CD4-positive, alpha-beta T cell treated with Interleukin-2 at 100 ng/mL for 4 hours (primary cell): ENCODE measurements at places on chromosomes 2 and 18.

- DNase-seq: no peak
Measured at GRCh38 chr18:12293831-12294230, 14.2 kb upstream of the TUBB6 start.

GRCh38 chr2:60347781-60348180 lies 205.7 kb downstream of the BCL11A start:
- DNase-seq: no peak

GRCh38 chr18:41266204-41266603 lies 688.8 kb upstream of the PIK3C3 start:
- DNase-seq: no peak

- DNase-seq: no peak
Measured at GRCh38 chr2:53519918-53520841, 247.4 kb upstream of the CHAC2 start.

DNA sequence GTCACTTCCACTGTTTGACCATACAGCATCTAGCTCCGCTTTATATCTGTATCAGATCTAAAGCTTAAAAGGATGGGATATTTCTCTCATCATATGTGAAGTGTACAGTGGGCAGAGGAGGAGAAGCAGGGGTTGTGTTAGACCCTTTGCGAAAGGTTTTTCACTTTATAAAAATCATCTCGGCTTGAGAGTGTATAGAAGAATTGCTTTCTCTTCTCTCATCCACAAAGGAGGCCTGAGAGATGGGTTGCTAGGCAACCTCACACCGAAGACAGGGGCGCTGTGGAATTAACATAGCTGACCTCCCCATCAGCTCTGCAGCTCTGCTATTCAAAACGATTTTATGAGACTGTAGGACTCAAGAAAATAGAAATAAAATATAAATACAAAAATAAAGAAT lies 70.2 kb upstream of the GALNT3 start:
- DNase-seq: no peak

- no peak for DNase-seq
Measured at GRCh38 chr18:2776601-2777000, 70.2 kb upstream of the EMILIN2 start.

GRCh38 chr2:45120546-45120945 lies 111.3 kb upstream of the SIX2 start:
- DNase-seq: no peak
